Activated CD4-positive, CD25-positive, alpha-beta regulatory T cell treated with anti-CD3 and anti-CD28 coated beads, Interleukin-2, amount 50 U/mL, for 72 hours (primary cell): ENCODE measurements at places on chromosomes 3 and 15.

GRCh38 chr3:5441401-5441800 is 253.9 kb downstream of the EDEM1 start:
- DNase-seq: no peak

GRCh38 chr3:178568155-178568731 is 32.0 kb downstream of the KCNMB2 start:
- DNase-seq: no peak

- no peak for DNase-seq
Observed at GRCh38 chr15:87758794-87759418, 497.6 kb downstream of the NTRK3 start.

DNA sequence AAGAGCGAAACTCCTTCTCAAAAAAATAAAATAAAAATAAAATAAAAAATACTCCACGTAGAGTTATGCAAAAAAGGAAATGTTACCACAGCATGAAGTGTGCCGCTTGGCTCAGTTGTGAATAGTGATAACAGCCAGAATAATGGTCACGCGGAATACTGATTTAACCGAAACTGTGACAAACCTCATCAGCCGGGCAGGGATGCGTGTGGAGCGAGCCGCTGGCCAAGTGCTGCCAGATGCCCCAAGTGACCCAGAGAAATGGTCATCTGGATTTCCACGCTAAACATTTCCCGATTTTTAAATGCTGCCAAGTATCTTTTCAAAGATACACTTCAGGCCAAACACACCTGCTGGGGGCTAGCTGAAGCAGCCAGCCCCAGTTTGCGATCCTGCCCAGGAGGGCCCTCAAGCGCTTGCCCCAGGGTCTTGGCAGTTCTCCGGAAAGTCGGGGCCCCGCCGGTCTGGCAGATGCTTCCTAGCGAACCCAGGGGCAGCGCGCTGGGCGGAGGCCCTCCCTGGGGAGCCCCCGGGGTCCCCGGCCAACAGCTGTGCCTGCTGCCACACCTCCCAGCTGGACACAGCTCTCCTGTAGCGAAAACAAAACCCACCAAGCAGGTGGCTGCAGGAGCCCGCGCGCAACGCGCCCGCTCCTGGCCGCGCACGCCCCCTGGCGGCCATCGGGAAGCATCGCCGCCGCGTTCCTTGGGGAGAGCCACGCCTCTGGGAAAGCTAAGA is 35.1 kb downstream of the CMTM6 start:
- peak; percentile 81 for DNase-seq

GRCh38 chr3:119893769-119894168 is 111.9 kb downstream of the NR1I2 start:
- DNase-seq: no peak

GRCh38 chr15:90240856-90241255 is 6.8 kb downstream of the GDPGP1 start:
- no peak for DNase-seq

GRCh38 chr15:39538936-39539335 is 41.9 kb upstream of the THBS1 start:
- no peak for DNase-seq

GRCh38 chr15:83889995-83890394 is 236.1 kb downstream of the ADAMTSL3 start:
- DNase-seq: no peak

DNA sequence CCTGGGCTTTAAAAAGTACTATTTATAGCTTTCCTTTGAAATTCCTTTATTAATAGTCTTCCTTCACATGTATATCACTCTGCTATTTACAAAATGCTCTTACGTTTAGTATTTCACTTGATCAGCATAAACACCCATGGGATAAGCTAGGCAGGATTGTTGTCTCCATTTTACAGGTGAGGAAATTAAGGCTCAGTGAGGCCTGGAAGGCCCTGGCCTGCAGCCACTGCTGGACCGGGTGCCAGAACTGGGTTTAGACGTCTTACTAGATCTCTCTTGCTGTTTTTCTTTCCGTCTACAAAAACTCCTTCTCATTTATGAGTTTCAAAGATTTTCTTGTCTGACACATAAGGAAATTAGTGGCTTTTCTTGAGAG is 236.4 kb downstream of the LPP start:
- no peak for DNase-seq

DNA sequence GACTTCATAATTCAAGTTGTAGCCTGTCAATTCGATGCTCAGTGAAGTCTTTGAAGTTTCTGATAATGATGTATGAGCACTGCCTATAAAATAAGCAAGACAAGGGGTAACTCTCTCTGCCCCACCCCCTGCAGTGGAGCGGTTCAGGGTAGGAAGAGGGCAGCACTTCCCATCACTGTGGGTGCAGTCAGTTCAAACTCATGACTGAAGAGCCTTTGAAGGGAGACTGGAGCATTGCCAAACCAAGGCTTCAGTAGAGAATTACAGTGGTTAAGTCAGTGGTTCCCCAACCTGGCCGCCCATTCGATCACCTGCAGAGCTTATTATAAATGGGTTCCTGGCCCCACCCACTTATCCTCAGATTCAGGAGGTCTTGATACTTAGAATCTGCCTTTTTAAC is 190.6 kb downstream of the SHQ1 start:
- DNase-seq: no peak

DNA sequence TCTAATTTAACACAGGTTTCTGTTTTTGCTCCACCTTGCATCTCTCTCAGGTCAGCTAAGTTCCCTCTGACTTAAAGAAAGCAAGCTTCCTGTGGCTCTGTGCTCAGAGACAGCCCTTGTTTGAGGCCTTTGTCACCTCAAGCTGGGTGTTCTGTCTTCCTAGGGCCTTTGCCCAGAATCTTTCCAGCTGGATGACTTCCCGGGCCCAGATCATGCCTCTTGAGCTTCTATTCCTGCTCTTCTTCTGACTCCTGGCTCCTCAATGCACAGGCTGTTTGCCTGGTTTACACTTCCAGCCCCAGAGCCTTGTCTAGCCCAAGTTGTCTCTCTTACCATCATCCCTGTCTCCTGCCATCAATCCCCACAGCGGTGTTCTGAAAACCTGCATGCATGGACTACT is 300.6 kb downstream of the VPS13C start:
- no peak for DNase-seq

- no peak for DNase-seq
Observed at GRCh38 chr3:173501931-173502489, 104.5 kb downstream of the NLGN1 start.

- no peak for DNase-seq
Observed at GRCh38 chr3:150385296-150386242, 22.5 kb upstream of the TSC22D2 start.

GRCh38 chr15:77748078-77749064 is 115.7 kb upstream of the LINGO1 start:
- DNase-seq: no peak

- no peak for DNase-seq
Observed at GRCh38 chr3:45644791-45645201, 44.4 kb upstream of the SACM1L start.

- no peak for DNase-seq
Observed at GRCh38 chr3:161081633-161082032, 23.5 kb downstream of the B3GALNT1 start.

DNA sequence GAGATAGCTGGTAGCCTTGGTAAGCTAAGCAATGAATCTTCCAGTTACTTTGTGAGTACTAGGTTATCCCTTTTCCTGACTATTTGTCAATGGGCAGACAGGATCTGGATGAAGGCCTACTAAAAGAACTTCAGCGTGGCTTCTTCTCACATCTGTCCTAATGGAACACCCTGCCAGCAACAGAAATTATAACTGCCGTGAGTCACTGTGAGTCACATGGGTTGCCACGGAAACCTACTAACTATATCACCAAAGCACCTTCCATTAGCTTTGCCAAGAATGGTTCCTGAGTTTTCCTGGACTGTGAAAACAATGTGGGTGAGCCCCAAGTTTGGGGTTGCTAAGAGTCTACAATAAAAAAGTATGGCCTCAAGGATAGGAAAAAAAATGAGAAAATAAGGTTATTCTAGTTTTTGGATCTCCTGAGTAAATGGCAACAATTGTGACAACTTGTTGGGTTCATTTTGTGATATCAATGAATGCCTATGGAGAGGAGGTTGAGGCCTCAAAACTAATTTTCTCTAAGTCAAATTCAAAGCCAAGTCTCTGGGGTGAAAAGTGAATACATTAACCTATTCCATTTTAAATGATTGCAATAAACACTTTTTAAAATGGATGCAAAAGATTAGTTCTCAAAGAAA is 195.1 kb upstream of the ICE2 start:
- no peak for DNase-seq

DNA sequence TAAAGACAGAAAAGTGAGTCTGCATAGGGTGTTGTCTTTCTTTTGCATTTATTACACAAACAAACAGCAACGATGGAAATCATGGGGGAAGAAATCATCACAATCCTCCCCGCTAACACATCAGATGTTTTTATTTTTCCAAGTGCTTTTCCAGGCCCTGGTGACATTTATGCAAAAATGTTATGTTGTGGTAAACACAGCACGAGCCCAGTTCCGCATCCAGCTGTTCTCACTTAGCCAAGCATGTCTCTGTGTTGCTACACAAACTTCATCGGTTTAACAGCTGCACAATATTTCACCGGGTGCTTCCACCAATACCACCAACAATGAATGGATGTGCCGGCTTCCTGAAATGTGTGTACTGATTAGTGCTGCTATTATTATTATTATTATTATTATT is 53.7 kb upstream of the ABHD17C start:
- no peak for DNase-seq

GRCh38 chr15:66734961-66735908 is 33.2 kb downstream of the SMAD6 start:
- no peak for DNase-seq

DNA sequence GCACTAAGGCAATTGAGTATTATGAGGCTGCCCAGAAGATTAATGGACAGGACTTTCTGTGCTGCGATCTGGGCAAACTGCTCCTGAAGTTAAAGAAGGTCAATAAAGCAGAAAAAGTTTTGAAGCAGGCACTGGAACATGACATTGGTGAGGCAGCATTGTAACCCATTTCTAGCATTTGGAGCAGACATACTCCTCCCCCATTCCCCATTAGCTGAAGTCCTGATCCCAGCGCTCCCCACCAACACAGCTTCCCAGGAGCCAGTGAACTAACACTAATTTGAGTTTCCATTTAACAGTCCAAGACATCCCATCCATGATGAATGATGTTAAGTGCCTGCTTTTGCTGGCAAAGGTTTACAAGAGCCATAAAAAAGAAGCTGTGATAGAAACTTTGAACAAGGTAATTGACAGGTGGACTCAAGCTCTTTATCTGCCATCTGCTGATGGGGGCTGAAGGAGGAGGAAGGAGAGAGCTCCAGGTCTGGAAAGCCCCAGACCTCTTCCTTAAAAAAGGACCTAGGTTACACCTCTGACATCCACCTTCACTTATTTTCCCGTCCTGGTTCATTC is 22.6 kb downstream of the CSRNP1 start:
- peak; percentile 5 for DNase-seq

GRCh38 chr3:155382396-155383042 is 89.0 kb upstream of the STRIT1 start:
- DNase-seq: no peak

GRCh38 chr3:113697500-113698090 is 1.2 kb upstream of the USF3 start:
- no peak for DNase-seq

DNA sequence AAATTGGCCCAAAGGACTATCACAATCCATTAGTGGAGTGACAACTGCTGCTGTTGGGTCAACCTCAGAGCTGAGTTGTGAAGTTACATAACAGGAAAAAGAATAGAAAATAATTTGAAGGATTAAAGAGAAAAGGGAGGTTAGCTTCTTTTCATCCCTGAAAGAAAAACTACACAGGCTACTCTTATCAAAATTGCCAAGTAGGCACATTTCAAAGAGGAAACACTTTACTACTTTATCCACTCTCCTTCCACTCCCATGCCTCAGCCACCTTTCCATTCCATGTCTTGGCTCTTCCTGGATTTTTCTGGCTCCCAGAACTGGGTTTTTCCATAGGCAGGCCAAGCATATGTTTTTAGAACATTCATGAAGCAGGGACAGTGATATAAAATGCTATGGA is 384.0 kb upstream of the RORA start:
- no peak for DNase-seq

DNA sequence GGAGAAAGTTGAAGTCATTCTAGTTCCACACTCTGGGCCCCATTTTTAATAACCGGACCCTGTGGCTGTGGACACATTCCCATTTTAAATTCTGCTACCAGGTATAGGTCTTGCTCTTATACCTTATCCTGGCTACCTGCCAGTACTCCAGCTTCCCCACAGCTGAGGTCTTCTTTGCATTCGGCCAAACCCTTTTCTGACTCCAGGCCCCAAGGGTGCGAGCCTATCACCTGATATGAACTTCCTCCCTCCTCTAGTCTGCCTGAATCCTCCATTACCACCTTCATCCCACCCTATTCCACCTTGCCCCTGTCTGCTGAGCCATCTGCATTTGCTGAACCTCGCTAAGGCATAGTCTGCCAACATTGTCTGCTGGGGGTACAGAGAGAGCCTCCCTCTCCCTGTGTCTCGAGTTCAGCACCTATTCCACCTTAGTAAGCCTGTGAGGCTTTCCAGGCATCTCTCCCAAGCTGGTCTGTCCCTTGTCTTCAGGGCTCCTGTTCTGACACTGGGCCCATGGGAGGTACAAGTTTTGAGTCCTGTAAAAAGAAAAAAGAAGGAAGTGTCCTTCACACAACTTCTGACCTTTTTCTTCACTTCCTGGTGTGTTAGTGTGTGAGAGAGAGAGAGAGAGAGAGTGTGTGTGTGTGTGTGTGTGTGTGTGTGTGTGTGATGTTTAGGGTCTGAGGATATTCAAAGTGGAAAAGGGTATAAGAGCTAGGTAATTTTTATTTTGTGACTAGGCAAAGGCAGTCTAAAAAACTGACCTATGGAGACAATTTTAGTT is 27.0 kb downstream of the PDE8A start:
- DNase-seq: no peak

- no peak for DNase-seq
Observed at GRCh38 chr3:51777985-51778384, 1.1 kb downstream of the IQCF6 start.

DNA sequence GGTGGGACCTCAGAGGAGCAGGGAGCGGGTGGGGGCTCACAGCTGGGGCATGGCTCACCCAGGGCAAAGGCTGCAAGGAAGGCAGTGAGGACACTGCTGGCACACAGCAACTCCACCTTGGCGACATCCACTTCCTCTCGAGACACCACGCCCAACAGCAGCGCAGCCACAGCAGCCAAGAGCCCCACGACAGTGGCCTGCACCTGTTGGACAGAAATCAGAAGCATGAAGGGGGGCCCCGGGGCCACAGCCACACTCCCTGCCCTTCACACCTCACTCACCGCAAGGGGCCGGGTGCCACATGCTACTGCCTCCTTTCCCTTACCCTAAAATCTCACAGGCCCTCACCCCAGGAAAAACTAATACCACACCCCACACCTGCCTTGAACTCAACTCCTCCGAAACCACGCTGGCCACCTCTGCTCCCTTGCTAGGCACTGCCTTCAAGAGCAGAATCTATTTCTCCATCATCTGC is 57.3 kb downstream of the ROPN1B start:
- DNase-seq: no peak

GRCh38 chr3:126487151-126487771 is 11.6 kb upstream of the ZXDC start:
- DNase-seq: no peak

- DNase-seq: no peak
Observed at GRCh38 chr3:150299201-150299600, 108.9 kb upstream of the TSC22D2 start.
